Stimulated activated CD8-positive, alpha-beta memory T cell treated with anti-CD3 and anti-CD28 coated beads, Interleukin-7, amount 100 ng/mL, for 1 hour (primary cell): ENCODE measurements at places on chromosomes 2 and 18.

- DNase-seq = no peak
These were observed 54.1 kb downstream of the EIPR1 start for GRCh38 chr2:3323360-3324035.

- DNase-seq = no peak
These were observed 254.0 kb downstream of the KCNJ3 start for GRCh38 chr2:154952346-154952980.

DNA sequence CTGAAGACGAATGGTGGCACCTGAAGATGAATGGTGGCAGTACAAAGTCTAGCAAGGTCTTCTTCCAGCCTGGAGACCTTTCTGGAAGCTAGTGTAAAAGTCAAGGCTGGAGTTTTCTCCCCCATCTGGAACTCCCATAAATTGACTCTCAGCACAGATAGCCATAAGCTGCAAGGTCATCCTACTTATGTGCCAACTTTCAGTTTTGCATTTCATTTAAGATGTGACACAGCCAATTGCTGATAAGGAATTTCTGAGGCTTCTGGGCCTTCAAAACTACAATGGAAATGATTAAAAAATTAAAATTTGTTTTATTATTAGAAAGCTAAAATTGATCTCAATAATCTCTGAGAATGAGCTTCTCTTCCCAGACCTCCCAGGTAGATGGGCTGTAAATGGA is 10.2 kb downstream of the XDH start:
- DNase-seq = no peak

GRCh38 chr2:207768168-207768865 is 1.4 kb downstream of the FZD5 start:
- DNase-seq = no peak

- DNase-seq = no peak
These were observed 15.4 kb downstream of the C2orf81 start for GRCh38 chr2:74406035-74406434.

GRCh38 chr2:107313316-107313715 is 427.3 kb upstream of the ST6GAL2 start:
- DNase-seq = no peak
